ENCODE measurements at places on chromosomes 4 and X.

DNA sequence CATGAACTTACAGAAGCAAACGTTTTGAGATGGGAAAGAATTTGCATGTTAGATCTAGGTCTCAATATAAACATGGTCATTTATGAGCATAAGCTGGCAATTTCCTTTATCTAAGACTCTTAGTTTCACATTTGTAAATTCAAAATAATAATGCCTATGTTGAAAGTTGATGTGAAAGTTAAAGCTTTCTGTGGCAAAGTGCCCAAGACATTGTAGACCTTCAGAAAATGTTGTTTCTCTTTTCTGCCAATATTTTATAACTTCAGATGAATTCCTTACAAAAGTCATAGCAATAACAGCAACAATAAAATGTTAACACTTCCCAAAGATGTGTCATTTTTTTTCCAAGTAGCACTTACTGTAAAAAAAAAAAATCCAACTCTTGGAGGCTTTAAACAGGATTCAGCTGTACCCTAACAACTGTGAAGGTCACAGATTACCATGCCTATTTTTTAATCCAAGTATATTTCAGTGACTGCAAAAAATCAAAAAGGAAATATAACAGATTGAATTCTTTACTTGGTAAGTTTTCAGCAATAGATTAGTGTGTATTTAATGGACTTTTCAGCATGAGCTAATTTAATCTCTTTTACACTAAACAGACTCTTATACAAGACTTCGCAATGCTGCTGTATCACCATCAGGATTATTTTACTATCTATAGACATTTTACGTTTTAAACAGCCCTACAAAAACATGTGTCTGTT, 206.5 kb upstream of the PDE5A start:
- no peak for DNase-seq

GRCh38 chrX:6666624-6667023, 131.7 kb upstream of the VCX3A start:
- no peak for DNase-seq

DNA sequence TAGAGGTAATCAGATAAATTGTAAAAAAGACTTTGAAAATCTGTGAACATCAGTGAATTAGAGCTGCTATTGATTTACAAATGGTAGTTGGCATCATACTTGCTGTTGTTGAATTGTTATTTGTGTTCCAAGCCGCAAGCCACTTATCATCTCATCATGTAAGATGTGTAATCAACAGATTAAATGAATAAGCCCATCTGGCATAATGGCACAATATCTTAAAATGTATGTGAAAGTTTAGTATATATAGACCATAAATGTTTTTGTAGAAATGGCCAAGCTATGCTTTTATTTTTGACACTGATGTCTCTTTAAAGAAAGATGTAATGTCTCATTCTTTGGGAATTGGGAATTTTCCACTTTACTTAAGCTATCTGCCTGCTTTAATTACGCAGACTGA, 682.6 kb upstream of the GNPDA2 start:
- DNase-seq = no peak

GRCh38 chr4:687971-688853, 739 bp downstream of the SLC49A3 start:
- no peak for DNase-seq

- DNase-seq = peak; percentile 20
Measured at GRCh38 chr4:121951521-121952110, at the start of gene TRPC3. Gene TRPC3, minus strand, starts transcription at chr4:121952060. Its CDS starts 380 bp downstream, at chr4:121951680.

GRCh38 chrX:337331-337831, 18.8 kb upstream of the GTPBP6 start:
- DNase-seq = no peak

DNA sequence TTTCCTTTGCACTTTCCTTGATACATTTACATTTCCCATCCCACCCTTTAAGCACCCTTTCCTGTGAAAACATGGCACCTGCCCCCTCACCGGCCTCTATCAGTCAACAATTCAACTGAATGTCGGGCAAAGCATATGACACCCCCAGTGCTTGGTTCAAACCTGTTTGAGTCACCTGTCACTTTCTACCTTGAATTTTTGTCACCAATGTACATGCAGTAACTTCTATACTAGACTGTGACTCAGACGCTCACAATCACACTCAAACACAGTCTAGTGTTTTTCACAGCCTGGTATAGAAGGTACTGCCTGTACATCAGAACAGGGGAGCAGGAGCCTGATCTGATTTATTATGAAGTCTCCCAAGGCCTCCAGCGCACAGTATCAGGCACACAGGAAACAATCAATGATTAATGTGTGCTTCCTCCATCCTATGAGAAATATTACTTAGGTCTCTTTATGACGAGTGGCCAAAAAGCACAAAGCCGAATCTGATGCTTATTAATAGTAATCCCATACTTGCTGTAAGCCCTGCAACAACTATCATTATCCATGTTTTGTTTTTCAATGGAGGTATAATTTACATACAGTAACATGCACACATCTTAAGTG, 49.2 kb upstream of the FAM9C start:
- no peak for DNase-seq

GRCh38 chrX:115503099-115503498, 57.9 kb upstream of the PLS3 start:
- no peak for DNase-seq

- DNase-seq = peak; percentile 35
Measured at GRCh38 chr4:183443655-183444213, 702 bp upstream of the CDKN2AIP start.

- DNase-seq = no peak
Measured at GRCh38 chr4:24923002-24923401, 10.2 kb upstream of the CCDC149 start.

DNA sequence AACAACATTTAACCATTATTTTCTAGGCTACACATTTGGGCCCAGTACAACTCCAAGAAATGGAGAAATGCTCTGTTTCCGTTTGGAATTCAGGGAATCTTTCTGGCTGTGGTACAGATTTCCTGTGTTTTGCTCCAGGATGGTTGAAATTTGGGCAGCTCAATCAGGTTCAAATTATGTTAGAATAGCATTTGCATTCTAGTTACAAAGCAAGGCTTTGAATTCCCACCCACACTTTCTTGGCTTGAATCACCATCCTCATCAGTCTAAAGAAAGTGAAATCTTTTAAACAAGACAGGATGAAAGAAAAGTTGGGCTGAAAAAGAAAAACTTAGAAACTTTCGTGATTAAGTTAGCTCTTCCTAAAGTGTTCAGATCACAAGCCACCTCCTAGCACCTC, 98.1 kb upstream of the VCX3B start:
- DNase-seq = no peak

- no peak for DNase-seq
Measured at GRCh38 chrX:117743469-117744251, 372.9 kb downstream of the KLHL13 start.

GRCh38 chr4:138680256-138680655, 335.3 kb upstream of the NOCT start:
- no peak for DNase-seq

GRCh38 chrX:154748712-154749339, 2.1 kb downstream of the GAB3 start:
- DNase-seq = peak; percentile 49

DNA sequence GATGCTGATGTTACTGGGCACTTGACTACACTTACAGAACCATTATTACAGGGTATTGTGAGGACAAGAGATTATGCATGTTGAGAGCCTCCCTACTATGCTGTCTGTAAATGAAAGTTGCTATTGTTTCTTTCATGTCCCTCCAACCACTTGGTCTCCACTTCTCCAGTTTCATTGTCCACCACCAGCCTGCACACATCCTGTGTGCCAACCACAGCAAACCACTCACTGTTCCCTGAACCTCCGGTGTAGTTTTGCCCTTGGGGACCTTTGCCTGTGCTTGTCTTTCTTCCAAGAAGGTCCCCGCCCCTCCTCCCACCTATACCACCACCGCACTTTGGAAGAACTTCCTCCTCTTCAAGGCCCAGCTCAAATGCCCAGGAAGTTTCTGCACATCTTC, 43.1 kb upstream of the AFF2 start:
- DNase-seq = no peak

GRCh38 chr4:33061727-33062126, 2341.6 kb downstream of the PCDH7 start:
- no peak for DNase-seq

- DNase-seq = no peak
Measured at GRCh38 chr4:123233136-123233768, 163.3 kb upstream of the SPRY1 start.

GRCh38 chrX:46820391-46821100, 16.3 kb upstream of the RP2 start:
- DNase-seq = no peak

DNA sequence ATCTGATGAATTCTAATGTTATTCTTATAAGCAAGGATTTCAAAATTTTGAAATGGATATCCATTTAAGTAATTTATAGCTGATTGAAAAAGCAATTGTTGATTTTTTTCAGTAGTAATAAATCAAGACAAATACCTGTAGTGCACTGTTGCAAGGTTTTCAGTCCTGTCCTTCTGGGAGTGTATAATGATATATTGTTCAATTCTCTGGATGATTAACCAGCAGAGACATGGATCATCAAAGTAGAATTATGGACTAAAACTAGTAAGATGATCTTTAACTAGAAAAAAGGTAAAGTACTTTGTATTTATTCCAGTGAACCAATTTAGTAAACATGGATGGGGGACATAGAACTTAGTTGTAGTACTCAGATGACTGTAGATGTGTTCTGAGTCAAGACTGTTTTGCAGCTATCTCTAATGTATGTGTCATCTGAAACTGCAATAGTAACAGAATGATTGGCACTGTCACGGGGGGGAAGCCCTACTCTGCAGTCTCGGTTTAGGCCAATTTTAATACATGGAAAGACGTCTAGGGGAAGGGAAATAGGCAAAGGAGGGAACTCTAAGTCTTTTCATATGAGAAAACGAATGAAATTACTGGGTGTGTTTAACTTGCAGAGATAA, 121.9 kb downstream of the GLRA3 start:
- DNase-seq = no peak

- DNase-seq = no peak
Measured at GRCh38 chrX:18961686-18962085, 22.2 kb downstream of the PHKA2 start.

DNA sequence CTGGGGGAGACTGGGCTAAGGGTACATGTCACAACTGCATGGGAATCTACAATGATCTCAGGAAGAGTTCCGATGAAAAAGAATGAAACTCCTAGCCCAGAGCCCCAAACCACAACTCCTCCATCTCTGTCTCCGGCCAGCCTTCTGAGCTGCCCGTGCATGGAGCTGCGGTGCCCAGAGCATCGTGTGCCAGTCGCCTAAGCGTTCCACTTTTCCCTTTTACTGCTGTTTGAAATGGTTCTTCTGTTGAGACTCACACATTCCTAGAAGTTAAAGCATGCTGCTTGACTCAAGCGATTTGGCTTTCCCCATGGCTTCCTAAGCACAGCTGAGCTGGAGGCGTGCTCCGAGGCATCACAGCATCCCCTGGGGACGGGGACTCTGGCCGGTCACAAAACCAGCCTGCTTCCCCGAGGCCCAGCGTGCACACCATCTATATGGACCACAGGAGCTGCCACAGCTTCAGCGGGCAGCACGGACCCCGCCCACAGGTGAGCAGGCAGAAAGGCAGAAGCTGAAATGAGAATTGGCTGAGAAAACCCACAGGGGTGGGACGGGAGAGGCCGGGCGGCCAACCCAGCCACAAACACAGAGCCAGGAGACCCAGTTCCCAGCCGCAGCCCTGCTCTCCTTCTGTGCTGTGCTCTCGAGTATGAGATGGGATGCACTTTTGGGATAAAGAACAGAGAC, 5.0 kb downstream of the CCNQ start:
- no peak for DNase-seq

DNA sequence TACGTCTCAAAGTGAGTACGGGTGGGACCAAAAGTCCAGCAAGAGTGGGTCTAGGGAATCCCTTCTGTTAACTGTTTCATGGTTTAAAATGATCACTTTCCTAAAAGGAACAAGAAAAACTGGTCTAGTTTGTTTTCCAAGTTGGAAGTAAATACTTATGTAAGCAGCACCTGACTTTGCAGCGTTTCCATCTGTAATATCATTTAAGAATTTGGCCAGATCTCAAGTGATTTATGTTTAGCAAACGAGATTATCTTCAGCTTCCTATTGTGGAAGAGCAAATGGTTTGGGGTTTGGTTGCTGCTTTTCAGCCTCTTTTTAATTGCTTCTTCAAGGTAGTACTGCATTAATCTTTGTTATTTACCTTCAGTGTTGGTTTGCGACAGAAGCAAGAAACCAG, 50.4 kb downstream of the FHIP1A start:
- no peak for DNase-seq
